ENCODE measurements at places on chromosomes 2 and 18.

DNA sequence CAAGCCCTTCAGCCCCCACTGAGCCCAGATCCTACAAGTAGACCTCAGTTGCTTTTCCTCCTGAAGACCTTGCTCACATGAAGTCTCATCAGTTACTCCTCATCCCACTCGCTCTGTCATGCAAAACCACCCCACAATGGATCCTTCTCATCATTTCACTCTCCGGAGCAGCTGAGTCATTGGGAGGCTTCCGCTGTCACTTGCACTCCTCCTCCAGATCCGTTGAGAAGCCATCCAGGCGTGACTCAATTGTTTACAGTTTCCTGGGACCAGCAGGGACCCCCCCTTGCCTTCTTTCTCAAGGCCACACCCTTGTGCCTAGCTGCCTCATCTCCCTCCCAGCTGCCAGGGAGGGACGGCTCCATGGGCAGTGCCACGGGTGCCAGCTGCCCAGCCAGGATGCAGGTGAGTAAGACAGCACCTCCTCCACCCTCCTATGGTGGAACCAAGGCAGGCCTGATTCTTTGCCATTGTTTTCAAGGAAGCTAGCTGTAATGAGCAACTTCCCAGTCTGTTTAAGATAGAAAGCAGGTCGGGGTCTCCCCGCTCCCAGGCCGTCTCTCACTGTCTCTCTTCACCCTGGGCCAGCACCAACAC lies 16.3 kb downstream of the GPR55 start:
- peak; percentile 74 for DNase-seq

DNA sequence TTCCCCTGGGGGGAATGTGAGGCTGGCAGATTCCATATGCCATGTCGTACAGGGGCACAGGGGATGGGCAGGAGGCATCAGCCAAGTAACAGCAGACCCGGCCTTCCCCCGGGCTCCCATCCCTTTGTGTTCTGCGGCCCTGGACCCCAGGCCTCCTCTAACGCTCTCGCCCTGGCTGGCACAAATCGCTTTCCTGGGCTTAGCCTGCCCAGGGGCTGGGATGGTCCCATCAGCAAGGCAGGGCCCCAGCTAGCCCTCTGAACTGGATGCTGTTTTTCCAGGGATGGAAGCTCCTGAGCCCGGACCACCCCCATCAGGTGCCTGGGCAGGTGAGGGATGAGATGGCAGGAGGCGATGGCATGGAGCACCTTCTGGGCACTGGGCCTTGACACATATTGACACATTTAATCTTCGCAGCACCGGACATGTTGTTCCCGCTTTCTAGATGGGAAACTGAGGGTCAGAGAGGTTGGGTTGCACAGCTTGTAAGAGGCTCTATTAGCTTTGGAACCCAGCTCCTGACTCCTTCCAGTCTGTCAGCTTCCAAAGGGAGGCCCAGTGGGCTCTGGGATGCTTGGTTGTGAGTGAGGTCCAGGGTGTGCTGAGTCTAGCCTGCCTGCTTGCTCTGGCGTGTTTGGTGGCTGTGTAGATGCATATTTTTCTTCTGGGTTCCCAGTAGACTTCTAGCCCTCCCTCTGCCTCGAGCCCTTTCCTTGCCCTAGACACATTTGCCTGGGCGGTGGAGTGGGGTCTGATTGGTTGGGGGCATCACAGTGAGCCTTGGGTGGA lies 40.3 kb downstream of the GLI2 start:
- no peak for DNase-seq

- peak; percentile 58 for DNase-seq
Measured at GRCh38 chr2:20611077-20611843, 39.6 kb downstream of the HS1BP3 start.

DNA sequence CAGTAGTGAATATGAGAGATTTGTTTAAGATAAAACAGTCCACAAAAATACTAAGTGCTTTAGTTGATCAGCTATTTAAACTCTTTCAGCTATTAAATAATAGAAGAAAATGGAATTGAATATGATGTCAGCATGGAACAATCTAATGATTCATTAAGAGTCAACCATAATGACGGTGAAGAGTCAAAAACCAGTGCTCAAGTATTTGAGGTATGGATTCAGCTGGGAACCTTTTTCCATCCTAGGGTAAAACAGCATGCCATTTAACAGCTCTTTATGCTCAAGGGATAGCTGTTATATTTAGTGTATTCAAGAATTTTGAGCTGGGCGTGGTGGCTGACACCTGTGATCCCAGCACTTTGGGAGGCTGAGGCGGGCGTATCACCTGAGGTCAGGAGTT lies 29.7 kb downstream of the CARF start:
- DNase-seq, result peak; percentile 48

- no peak for DNase-seq
Measured at GRCh38 chr2:231720987-231721966, 13.0 kb downstream of the PTMA start.

- no peak for DNase-seq
Measured at GRCh38 chr2:11752906-11753305, 6.5 kb downstream of the LPIN1 start.

GRCh38 chr2:31088504-31089195 lies 49.6 kb downstream of the GALNT14 start:
- DNase-seq, result peak; percentile 71

- DNase-seq, result no peak
Measured at GRCh38 chr2:101912545-101912944, 79.2 kb upstream of the IL1R2 start.

GRCh38 chr2:191625016-191625415 lies 52.9 kb upstream of the NABP1 start:
- peak; percentile 54 for DNase-seq

DNA sequence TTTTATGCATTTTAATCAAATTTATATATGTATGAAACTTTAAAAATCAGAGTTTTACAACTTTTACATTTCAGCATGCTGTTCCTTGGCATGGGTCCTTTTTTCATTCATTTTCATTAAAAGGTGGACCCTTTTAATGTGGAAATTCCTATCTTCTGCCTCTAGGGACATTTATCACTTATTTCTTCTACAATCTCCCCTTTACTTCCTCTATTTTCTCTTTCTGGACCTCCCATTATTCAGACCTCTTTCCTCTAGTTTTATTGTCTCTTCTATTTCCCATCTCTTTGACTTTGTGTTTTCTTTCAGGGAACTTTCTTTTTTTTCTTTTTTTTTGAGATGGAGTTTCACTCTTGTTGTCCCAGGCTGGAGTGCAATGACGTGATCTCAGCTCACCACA lies 5.7 kb downstream of the PROC start:
- DNase-seq, result no peak

GRCh38 chr2:53445383-53446070 lies 322.1 kb upstream of the CHAC2 start:
- peak; percentile 17 for DNase-seq

GRCh38 chr2:18548621-18549020 lies 11.8 kb downstream of the RDH14 start:
- no peak for DNase-seq

GRCh38 chr2:46460241-46460921 lies 19.0 kb upstream of the TMEM247 start:
- no peak for DNase-seq

DNA sequence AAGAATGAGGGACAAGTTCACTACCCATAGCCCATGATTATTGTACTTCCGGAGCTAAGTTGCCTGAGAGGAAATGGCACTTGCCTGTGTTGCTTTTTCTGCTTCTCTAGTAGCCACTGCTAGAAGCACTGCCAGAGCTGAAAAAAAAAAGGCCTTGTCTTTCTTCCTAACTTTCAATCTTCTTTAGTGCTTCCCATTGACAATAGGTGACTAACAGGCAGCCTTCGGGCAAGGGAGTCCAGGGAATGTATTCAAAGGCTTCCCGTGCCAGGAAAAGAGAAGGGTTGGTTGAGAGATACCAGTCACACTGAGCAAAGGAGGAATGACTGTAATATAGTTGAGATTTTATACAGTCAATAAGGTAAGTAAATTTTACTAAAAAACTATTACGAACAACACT lies 242.0 kb downstream of the CALCRL start:
- DNase-seq, result no peak

- DNase-seq, result no peak
Measured at GRCh38 chr2:208300847-208301618, 35.0 kb downstream of the PIKFYVE start.

- peak; percentile 24 for DNase-seq
Measured at GRCh38 chr18:30358555-30358954, 684.0 kb downstream of the DSC3 start.

GRCh38 chr2:236284208-236284607 lies 20.0 kb upstream of the ASB18 start:
- no peak for DNase-seq

DNA sequence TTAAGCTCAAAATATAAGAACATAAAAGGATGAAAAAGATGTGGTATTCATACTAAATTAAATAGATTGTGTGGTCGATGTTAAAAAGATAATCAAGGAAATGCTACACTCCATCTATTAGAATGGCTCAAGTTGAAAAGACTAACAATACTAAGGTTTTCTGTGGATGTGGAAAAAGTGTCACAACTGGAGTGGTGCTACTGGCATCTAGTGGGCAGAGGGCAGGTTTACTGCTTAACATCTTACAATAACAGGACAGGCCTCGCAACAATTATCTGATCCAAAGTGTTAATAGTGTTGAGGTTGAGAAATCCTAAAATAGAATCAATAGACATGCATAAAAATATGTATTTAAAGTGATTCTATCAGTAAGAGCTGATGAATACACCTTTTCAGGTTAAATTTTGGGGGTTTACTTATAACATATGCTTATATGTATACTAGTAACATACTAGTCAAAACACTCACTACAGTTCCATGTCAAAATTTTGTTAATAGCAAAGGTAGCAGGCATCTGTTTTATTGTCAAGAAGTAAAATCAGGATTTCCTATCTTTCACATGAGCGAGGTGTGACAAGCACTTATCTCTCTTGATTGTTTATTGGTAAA lies 91.5 kb upstream of the TMEFF2 start:
- DNase-seq, result peak; percentile 55

DNA sequence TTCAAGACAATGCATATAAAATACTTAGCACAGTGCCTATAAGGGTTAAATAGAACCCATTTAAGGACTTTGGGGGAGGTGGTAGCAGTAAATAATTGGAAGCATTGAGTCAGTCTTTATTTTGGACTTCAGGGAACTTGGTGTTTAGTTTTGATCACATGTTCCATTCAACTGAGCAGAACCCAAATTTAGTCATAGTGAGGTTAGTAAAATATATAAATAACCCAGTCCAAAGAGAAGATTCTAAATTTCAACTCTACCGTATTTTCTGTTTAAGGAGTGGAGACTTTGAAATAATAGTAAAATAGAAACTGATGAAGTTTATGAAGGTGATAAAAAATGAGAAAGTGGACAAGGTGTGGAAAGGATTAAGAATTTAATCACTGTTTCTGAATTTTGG lies 19.7 kb downstream of the TWSG1 start:
- DNase-seq, result no peak

GRCh38 chr2:46404181-46404759 lies 75.1 kb upstream of the TMEM247 start:
- DNase-seq, result no peak

DNA sequence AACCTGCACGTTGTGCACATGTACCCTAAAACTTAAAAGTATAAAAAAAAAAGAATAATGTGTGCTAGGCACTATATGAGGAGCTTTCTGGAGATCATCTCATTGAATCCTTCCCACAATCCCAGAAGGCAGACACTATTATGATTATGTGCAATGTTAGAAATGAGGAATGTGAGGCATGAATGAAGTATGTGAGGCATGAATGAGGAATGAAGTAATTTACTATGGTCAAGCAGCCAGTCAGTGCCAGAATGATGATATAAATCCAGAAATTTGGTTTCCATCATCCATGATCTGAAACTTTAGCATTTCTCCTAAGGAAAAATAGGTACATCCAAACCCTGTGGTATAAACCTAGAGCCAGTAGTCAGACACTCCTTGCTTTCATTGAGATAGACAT lies 42.0 kb downstream of the CCDC148 start:
- DNase-seq, result peak; percentile 70

- DNase-seq, result no peak
Measured at GRCh38 chr2:179671043-179671981, 190.1 kb downstream of the ZNF385B start.

DNA sequence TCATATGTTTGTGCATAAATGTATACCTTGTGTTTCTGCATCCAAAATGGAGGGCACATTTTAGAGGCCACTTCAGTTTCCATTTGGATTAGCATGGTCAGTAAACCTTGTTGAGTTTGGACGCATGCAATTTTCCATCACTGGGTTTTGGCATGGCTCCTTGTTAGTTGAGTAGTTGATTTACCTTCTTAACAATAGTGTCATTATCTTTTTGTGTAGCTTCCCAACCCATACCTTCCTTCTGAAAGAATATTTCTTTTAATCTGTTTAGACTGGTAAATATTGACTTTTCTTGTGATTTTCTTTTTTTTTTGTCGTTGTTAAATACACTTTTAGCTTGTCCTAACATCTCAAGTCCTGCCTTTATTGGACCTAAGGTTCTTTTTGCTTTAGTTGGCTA lies 15.5 kb downstream of the RPIA start:
- DNase-seq, result no peak

DNA sequence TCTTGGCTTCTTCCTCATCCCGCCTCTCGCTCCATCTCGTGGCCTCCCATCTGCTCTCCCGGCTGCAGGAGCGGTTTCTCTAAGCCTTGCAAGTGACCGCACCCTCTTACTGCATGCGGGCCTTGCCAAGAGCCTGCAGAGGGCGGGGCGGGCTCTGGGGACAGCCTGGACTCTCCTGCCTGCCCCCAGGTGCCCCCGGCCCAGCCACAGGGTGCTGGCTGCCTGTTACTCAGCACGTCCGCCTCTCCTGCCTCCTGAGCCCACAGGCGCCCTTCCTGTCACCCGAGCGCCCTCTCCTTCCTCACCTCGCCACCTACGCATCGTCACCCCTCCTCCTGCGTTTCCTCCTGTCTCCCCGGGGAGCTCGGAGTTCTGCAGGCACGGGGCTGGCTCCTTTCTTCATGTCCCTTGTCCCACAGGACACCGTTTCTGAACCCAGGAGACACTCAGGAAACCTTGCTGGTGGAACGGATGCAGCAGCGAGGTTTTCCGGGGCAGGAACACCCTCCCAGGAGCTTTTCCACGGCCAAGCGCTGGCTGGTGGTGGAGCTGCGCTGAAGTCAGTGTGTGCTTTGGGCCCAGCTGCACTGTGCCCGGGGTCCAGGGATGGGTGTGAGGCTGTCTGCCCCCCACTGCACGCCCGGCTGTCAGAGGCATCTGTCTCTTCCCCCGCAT lies 28.5 kb downstream of the HPCAL1 start:
- DNase-seq, result peak; percentile 17

GRCh38 chr2:240958366-240959213 lies 39.8 kb upstream of the SNED1 start:
- DNase-seq, result no peak

Measured in fibroblast of skin of right quadriceps (primary cell).